ENCODE measurements at places on chromosomes 4 and X.

DNA sequence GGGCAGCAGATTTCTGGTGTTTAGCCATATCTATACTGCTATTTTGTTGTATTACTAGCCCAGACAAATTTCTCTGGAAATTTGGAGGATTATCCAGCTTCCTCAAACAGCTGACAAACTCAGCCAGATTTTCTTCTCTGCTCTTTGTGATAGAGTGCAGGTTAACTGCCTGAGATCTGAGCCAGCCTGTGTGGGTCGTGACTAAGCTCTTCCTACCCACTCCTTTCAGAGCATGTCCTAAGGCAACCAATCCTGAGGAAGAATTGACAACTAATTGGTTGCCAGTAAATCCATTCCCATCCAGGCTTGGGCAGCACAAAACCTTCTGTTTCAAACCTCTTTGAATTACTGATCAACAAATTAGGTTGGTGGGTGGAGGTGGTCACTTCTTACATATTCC lies 2.5 kb upstream of the GABRA2 start:
- DNase-seq = no peak

GRCh38 chrX:76202471-76202870 lies 29.6 kb downstream of the PBDC1 start:
- DNase-seq = no peak

DNA sequence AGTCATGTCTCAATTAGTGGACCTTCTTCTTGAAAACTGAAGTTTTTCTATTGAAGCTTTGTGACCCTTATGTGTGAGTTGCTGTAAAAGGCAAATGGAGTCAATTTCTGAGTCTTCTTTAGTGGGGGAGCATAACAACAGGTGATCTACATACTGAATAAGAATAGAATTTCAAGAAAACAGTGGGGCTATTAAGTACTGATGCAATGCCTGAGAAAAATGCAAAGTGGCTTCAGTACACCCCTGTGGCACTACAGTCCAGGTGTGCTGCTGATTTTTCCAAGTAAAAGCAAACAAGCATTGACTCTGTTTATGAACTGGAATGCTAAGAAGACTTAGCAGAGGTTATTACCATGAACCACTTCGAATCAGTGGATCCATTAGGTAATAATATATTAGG lies 328.0 kb upstream of the PABPC4L start:
- no peak for DNase-seq

DNA sequence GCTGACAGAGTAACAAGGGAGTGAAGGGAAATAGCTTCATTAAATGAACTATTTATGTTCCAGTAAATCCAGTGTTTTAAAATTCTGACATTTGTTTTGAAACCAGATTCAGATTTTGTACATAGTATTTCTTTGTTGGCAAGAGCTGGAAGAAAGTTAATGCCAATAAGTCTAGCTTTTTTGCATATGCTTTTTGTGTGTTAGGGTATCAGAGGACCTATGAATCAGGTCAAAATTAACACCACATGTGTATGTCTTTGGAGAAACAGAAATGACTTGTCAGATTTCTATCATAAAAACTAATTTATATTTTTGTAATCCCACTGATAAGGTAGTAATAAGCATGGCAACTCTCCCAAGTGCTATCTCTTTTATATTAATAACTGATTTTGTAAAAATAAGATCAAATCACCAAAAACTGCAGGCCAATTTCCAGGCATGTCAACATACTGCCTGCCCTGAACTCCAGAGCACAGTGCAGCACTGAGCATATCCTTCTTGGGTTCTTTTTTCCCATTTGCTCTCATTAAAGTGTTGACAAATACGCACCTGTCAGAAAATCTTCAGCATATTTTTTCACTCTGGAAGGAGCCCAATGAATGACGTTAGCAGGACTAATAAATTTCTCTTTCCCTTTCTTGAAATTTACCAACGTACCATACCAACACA lies 65.5 kb downstream of the SH3RF1 start:
- DNase-seq = no peak

- no peak for DNase-seq
Measured at GRCh38 chr4:98619180-98619579, 39.2 kb downstream of the TSPAN5 start.

DNA sequence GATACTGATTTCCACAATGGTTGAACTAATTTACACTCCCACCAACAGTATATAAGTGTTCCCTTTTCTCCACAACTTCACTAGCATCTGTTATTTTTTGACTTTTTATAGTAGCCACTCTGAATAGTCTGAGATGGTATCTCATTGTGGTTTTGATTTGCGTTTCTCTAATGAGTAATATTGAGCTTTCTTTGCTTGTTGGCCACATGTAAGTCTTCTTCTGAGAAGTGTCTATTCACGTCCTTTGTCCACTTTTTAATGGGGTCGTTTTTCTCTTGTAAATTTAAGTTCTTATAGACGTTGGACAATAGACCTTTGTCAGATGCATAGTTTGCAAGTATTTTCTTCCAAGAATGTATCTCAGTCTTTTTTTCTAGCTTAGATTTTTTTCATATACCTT lies 10.0 kb downstream of the FBXW7 start:
- DNase-seq = no peak

- DNase-seq = no peak
Measured at GRCh38 chr4:176036585-176037205, 28.9 kb upstream of the WDR17 start.

GRCh38 chr4:98516441-98517217 lies 141.8 kb downstream of the TSPAN5 start:
- DNase-seq = no peak

GRCh38 chr4:7764466-7764865 lies 175.2 kb downstream of the AFAP1 start:
- no peak for DNase-seq

GRCh38 chr4:73445383-73446335 lies 9.6 kb downstream of the AFP start:
- DNase-seq = no peak

Data from T-helper 1 cell (primary cell).